ENCODE measurements at places on chromosomes 6 and 20. TPM values are rescaled to one million over a fixed set of nuclear protein-coding genes. Genes with fewer than 3 reads are reported as not detected.

The SUMO4 gene
- 1.6 TPM for total RNA-seq

The TMC2 gene
- not detected for total RNA-seq

The SIM1 gene
- not detected for total RNA-seq

The DDO gene
- not detected for total RNA-seq
